ENCODE measurements at places on chromosomes 12 and 14. TPM values are rescaled to one million over a fixed set of nuclear protein-coding genes. Genes with fewer than 3 reads are reported as not detected.

Gene CDKN1B
- total RNA-seq = 32.1 TPM

Gene C12orf54
- not detected for total RNA-seq

Gene PLEKHD1
- 0.08 TPM for total RNA-seq

Gene SLC10A1
- total RNA-seq = not detected

Gene RIN3
- total RNA-seq = 18.8 TPM

DNA sequence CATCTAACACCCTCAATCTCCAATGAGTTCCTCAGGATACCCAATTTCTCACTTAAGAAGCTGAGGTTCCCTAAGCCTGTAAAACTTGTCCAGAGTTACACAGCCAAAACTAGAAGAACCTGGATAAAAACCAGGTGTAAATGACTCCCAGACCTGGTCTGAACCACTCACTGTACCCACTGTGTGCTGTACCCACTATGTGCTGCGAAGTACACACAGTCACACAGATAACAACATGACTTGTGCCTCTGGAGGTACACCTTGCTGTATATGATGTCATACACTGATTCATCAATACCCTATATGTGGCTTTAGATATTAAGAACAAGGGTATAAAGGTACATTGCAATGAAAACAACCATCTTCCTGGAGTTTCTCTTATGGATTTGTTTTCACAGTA, 66.1 kb downstream of the PPM1H start:
- H3K27me3 ChIP-seq = no peaks in the 10 kb centered on the region
- DNase-seq = no peak
- peaks cover 65% of the 10 kb centered on the region for H3K4me1 ChIP-seq
- no peak overlapping the region for H3K27ac ChIP-seq

DNA sequence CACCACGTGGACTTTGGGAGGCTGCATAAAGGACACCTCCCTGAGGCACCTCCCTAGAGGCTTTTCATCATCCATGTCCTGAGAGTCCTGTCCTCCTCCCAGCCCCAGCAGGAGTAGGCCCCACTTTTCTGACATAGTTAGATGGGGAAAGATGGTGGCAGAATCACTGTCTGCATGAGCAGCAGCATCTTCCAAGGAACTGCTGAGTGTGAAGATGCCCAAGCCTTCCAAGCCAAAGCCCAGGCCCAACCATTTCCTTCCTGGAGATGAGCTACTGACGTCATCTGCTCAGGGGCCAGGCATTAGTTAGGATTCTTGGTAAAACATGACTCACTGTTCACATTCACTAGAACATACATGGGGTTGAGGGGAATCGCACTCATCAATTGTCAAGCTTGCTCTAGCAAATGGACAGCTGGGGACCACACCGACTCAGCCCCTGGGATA, 37.3 kb downstream of the VDR start:
- no peak for DNase-seq
- no peaks in the 10 kb centered on the region for H3K36me3 ChIP-seq
- H3K4me1 ChIP-seq = peaks cover 22% of the 10 kb centered on the region
- H3K27ac ChIP-seq = no peak overlapping the region
- H3K4me3 ChIP-seq = no peak overlapping the region

DNA sequence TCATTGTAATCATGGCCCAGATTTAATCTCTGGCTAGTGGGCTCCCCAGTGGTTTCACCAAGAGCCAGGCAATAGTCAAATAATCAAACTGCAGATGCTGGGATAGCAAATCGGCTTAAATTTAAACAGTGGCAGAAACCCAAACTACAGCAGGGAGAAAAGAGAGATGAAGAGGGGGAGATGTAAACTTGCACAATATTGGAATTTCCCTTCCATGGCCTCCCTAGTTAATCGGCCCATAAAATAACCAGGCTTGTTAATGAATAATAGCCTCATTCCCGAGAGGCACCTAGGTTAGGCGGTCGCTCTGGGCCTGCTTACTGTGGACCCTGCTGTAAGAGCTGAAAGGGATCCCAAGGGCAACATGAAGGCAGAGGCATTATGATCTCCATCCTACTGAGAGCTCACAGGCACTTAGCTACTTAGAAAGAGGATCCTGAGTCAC, 116.2 kb downstream of the NUAK1 start:
- no peak for DNase-seq
- peaks cover 7% of the 10 kb centered on the region for H3K36me3 ChIP-seq
- H3K27ac ChIP-seq = peak overlapping the region; percentile 3
- H3K27me3 ChIP-seq = no peaks in the 10 kb centered on the region

DNA sequence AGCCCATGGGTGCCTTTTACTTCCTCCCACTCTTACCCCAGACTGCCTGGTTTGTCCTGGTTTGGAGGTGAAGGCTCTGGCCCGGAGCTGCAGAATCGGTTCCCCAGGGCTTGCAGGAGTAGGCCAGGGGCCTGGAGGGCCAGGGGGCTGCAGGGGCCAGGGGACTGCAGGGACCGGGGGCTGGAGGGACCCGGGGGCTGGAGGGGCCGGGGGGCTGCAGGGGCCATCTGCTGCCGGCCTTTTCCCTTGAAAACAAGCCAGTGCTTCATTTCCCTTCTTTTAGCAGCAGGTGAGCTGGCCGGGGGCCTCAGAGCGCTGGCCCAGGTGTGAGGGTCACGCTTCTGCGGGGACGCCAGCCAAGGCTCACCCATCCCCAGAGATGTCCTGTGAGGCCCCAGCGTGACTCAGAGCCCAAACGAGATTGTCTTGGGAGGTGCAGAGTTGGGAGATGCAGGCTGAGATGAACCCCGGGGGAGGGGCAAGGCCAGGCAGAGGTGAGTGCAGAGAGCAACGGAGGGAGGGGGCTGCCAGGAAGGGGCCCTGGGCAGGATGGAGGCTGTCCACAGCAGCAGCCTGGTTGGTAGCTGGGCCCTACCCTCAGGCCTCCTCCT, 154.9 kb downstream of the KIF26A start:
- H3K27me3 ChIP-seq = peaks cover 17% of the 10 kb centered on the region
- peak; percentile 63 for DNase-seq
- H3K4me1 ChIP-seq = no peaks in the 10 kb centered on the region
- H3K36me3 ChIP-seq = no peaks in the 10 kb centered on the region
- no peak overlapping the region for H3K27ac ChIP-seq

DNA sequence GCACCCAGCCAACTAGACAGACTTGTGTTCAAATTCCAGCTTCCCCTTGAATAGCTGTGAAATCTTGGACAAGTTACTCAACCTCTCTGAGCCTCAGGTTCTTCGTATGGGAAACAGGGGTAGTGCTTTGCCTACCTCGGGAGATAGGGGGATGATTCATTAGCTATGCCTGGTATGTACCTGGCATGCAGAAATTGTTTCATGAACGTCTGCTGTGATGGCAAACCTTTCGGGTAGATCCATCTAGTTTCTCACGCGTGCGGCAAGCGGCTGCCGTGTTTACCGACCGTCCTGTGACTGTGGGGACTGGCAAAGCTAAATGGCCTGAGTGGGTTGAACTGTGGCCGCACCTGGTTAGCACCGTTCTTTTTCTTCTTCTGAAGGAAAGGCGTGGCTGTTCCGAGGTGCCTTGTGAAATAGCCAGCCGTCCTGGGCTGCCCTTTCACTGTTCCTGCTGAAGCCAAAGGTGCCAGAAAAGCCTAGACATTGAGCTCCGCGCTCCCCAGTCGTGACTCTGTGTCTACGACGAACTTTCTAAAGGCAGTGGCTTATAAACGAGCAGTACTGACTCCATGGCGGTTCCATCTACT, 40.6 kb upstream of the MED13L start:
- H3K4me1 ChIP-seq = peaks cover 53% of the 10 kb centered on the region
- H3K27ac ChIP-seq = no peak overlapping the region
- DNase-seq = no peak

- no peaks in the 10 kb centered on the region for H3K36me3 ChIP-seq
- no peaks in the 10 kb centered on the region for H3K27me3 ChIP-seq
- no peak overlapping the region for H3K4me3 ChIP-seq
- no peaks in the 10 kb centered on the region for H3K4me1 ChIP-seq
Measured at GRCh38 chr14:78683206-78683605, 513.0 kb downstream of the NRXN3 start.

All from chondrocyte (in vitro differentiated cells).